ENCODE measurements at places on chromosomes 11 and 22.

DNA sequence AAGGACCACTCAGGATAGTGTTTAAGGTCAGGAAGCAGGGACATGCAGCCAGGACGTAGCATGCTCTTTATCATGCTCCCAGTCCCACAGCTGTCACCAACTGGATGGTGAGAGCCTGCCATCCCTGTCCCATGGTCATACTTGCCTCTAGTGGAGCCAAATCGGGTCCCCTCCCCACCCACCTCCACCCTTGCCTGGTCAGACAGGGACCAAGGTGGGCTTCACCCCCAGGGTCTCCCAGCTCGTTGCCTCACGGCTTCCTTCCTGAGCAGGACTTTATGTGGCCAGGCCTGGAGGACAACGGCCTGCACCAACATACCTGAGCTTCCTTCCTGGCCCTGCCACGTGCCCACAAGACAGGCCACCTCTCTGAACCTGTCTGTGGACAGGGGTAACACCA, 19.8 kb downstream of the A4GALT start:
- no peak overlapping the region for H3K27ac ChIP-seq
- H3K36me3 ChIP-seq = no peaks in the 10 kb centered on the region
- peaks cover 14% of the 10 kb centered on the region for H3K4me1 ChIP-seq

GRCh38 chr11:72754149-72754543, 1.9 kb upstream of the ARAP1 start:
- peaks cover 51% of the 10 kb centered on the region for H3K4me1 ChIP-seq
- no peak overlapping the region for H3K27ac ChIP-seq
- H3K36me3 ChIP-seq = no peaks in the 10 kb centered on the region
- no peak for DNase-seq
- no peaks in the 10 kb centered on the region for H3K27me3 ChIP-seq

- no peaks in the 10 kb centered on the region for H3K27me3 ChIP-seq
- peaks cover 25% of the 10 kb centered on the region for H3K4me1 ChIP-seq
- H3K36me3 ChIP-seq = no peaks in the 10 kb centered on the region
- DNase-seq = peak; percentile 71
Measured at GRCh38 chr11:304915-305843, 2.4 kb upstream of the IFITM2 start.

GRCh38 chr11:73547706-73548595, 50.0 kb downstream of the FAM168A start:
- no peak overlapping the region for H3K4me3 ChIP-seq

- H3K4me1 ChIP-seq = no peaks in the 10 kb centered on the region
- H3K4me3 ChIP-seq = no peak overlapping the region
- H3K27ac ChIP-seq = no peak overlapping the region
- no peaks in the 10 kb centered on the region for H3K36me3 ChIP-seq
Measured at GRCh38 chr22:49042877-49043859, 784.5 kb downstream of the BRD1 start.

DNA sequence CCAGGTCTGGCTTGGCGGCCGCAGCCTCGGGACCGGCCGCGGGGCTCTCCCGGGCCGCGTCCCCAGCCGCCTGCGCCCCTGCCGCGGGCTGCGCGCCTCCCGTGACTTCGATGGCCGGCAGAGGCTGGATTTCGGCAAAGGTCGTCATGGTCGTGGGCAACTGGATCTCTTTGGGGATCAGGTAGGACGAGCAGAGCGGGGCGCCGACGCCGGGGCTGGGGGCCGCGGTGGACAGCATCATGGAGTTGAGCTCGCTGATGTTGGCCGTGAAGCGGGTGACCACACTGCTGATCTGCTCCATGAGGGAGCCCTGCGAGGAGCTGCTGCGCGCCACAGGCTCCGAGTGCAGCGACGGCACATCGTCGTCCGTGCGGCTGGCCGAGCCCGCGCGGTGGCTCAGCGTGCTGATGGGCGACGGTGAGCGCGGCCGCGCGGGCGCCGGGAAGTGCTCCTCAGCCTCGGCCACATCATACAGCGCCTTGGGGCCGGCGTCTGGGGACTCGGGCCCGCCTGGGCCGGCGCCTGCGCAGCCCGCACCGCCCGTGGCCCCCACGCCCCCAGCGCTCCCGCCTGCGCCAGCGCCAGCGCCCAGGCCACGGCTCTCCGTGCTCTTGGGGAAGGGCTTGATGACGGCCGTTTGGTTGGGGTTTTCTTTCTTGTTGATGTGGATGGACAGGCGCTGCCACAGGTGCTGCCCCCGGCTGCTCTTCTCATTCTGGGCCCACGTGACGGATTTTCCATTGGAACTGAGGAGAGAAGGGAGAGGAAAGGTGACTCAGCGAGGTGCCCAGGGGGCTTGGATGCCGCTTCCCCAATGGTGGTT, 171.4 kb upstream of the CTSC start:
- peaks cover 10% of the 10 kb centered on the region for H3K4me1 ChIP-seq
- no peak overlapping the region for H3K4me3 ChIP-seq
- peak; percentile 27 for DNase-seq
- H3K36me3 ChIP-seq = no peaks in the 10 kb centered on the region
- H3K27ac ChIP-seq = no peak overlapping the region
- peaks cover 12% of the 10 kb centered on the region for H3K27me3 ChIP-seq

DNA sequence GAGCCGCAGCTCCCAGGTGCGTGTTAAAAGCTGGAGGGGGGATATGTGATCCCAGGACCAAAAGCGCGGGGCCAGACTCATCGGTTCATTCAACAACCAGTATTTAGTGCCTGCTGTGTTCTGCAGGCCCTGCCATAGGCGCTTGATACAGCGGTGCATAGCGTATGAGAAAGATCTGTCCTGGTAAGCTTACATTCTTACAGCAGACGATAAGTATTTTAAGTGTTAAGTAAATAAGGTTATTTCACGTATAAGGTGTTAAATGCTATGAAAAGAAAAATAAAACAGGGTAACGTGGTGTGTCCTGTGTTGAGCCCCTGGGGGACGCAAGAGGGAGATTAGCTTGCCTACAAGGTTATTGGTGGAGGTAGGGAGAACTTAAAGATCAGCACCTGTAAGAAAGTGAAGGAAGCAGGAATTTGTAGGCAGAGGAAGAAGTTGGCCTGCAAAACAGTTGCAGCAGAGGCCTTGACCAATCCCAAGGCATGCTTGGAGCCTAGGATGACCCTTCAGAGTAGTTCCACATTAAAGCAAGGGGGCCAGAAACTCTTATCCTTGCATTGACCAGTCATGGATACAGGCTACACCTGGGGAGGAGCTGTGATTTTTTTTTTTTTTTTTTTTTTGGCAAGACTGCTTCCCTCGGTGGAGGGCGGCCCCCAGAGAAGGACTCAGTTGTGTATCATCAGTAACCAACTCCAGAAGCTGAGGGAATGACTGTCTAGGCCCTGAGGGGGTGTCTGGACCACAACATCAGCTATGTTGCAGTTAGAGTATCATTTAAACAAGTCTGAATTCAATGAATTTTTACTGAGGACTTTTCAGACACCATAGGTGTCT, 487 bp upstream of the LIPT2 start:
- no peak for DNase-seq
- H3K4me1 ChIP-seq = peaks cover 10% of the 10 kb centered on the region
- no peaks in the 10 kb centered on the region for H3K36me3 ChIP-seq
- peak overlapping the region; percentile 90 for H3K4me3 ChIP-seq

GRCh38 chr11:1044160-1044559, 7.6 kb upstream of the MUC6 start:
- H3K27ac ChIP-seq = no peak overlapping the region
- H3K36me3 ChIP-seq = no peaks in the 10 kb centered on the region
- no peaks in the 10 kb centered on the region for H3K4me1 ChIP-seq

GRCh38 chr11:1218256-1218787, 4.5 kb upstream of the MUC5B start:
- no peak overlapping the region for H3K4me3 ChIP-seq
- H3K27me3 ChIP-seq = peaks cover 12% of the 10 kb centered on the region
- DNase-seq = no peak
- no peaks in the 10 kb centered on the region for H3K36me3 ChIP-seq

DNA sequence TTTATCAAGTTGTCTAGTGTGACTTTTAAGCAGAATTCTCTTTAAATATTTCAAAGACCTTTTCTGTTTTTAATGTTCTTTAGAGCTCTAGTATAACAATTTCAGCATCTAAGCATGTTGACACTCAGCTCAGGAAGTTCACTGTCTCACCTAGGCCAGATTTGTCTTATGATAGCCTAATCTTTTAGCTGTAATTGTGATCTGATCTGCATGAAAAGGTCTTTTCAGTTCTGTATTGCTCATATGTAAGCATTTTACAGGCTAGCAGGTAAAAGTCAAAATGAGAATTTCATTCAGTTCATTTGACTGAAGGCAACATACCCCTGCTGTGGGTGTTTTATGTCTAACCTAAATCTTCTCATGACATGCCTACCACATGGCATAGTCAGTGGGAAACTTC, 46.7 kb upstream of the SLC37A2 start:
- H3K27me3 ChIP-seq = no peaks in the 10 kb centered on the region
- H3K36me3 ChIP-seq = no peaks in the 10 kb centered on the region
- no peak overlapping the region for H3K4me3 ChIP-seq
- H3K4me1 ChIP-seq = no peaks in the 10 kb centered on the region
- no peak overlapping the region for H3K27ac ChIP-seq

- peak; percentile 69 for DNase-seq
- no peaks in the 10 kb centered on the region for H3K4me1 ChIP-seq
- H3K36me3 ChIP-seq = no peaks in the 10 kb centered on the region
- no peak overlapping the region for H3K4me3 ChIP-seq
- H3K27ac ChIP-seq = no peak overlapping the region
Measured at GRCh38 chr11:11486002-11486401, 133.0 kb upstream of the CSNK2A3 start.

DNA sequence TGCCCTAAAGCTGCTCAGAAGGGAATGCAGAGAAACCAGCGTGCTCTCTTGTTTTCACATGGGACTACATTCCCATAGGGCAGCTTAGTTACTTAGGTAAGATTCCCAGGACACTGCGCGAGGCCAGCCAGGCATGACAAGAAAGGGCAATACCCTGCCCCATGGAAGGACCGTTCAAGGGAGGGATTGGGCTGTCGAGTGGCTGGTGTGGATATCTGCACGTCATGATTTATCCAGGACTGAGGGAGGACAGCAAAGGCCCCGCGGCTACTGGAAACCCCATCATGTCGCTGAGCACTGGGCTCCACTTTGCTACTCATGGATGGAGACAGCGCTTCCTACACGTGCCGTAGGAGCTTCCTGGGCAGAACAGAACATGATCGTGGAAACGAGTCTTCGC, 169.4 kb downstream of the OPCML start:
- no peak overlapping the region for H3K27ac ChIP-seq
- no peak overlapping the region for H3K4me3 ChIP-seq
- no peaks in the 10 kb centered on the region for H3K4me1 ChIP-seq
- H3K27me3 ChIP-seq = no peaks in the 10 kb centered on the region

GRCh38 chr22:36193577-36193976, 8.0 kb downstream of the APOL4 start:
- DNase-seq = no peak
- no peak overlapping the region for H3K4me3 ChIP-seq
- no peaks in the 10 kb centered on the region for H3K27me3 ChIP-seq
- H3K27ac ChIP-seq = no peak overlapping the region
- peaks cover 19% of the 10 kb centered on the region for H3K4me1 ChIP-seq

- no peaks in the 10 kb centered on the region for H3K27me3 ChIP-seq
- no peak overlapping the region for H3K27ac ChIP-seq
- DNase-seq = no peak
- no peaks in the 10 kb centered on the region for H3K36me3 ChIP-seq
- peaks cover 36% of the 10 kb centered on the region for H3K4me1 ChIP-seq
Measured at GRCh38 chr22:42434748-42435425, 2.7 kb upstream of the NFAM1 start.

DNA sequence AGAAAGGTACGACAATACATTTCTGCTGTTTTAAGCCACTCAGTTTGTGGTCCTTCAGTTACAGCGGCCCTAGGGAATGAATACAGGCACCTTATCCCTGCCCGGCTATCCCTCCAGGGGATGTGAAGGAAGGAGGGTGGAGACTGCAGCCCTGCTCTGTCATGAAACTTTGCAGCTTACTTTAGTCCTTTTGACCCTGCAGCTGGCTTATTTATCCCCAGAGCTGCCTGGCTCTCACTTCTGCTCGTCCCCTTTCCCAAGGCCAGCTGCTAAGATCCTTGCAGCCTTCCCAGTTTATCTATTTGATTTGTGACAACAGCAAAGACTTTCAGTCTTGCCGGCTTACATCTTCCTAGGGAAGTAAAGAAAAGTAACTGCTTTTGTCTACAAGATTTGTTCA, 55.2 kb downstream of the SC5D start:
- no peaks in the 10 kb centered on the region for H3K27me3 ChIP-seq
- DNase-seq = no peak
- no peak overlapping the region for H3K27ac ChIP-seq

All from upper lobe of left lung (tissue), 6 donors.